Stimulated activated CD8-positive, alpha-beta memory T cell treated with anti-CD3 and anti-CD28 coated beads, Interleukin-4, amount 100 ng/mL, for 4 hours (primary cell): ENCODE measurements at places on chromosomes 4 and X.

GRCh38 chrX:42567268-42567667 lies 210.7 kb downstream of the PPP1R2C start:
- DNase-seq: no peak

GRCh38 chr4:168208957-168209614 lies 109.5 kb downstream of the DDX60 start:
- DNase-seq: no peak

GRCh38 chr4:183175631-183176232 lies 76.7 kb downstream of the WWC2 start:
- no peak for DNase-seq

DNA sequence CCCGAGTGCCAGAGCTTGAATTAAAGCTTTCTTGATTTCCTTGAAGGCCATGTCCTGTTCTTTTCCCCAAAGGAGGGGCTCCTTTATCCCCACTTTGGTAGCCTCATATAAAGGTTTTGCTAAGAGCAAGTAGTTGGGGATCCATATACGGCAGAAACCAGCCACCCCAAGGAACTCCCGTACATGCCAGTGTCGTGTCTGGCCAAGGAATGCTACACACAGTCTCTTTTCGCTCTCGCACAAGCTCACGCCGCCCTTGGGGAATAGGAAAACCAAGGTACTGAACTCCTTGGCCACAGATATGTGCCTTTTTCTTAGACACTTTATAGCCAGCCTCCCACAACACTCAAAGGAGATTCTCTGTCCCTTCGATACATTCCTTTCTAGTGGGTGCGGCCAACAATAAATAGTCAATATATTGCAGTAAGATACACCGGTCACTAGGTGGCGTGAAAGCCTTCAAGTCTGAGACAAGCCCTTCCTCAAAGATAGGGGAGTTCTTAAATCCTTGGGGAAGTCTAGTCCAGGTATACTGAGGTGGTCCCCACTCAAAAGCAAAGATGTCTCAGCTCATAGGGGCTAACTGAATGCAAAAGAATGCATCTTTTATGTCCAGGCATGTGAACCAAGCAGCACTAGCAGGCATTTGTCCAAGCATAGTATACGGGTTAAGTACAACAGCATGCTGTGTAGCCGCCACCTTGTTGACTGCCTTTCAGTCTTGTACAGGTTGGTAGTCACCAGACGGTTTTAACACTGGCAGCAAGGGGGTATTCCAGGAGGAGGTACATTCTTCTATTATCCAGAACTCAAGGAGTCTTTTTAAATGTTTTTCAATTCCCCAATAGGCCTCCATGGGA lies 57.8 kb upstream of the XAGE1B start:
- DNase-seq: no peak

DNA sequence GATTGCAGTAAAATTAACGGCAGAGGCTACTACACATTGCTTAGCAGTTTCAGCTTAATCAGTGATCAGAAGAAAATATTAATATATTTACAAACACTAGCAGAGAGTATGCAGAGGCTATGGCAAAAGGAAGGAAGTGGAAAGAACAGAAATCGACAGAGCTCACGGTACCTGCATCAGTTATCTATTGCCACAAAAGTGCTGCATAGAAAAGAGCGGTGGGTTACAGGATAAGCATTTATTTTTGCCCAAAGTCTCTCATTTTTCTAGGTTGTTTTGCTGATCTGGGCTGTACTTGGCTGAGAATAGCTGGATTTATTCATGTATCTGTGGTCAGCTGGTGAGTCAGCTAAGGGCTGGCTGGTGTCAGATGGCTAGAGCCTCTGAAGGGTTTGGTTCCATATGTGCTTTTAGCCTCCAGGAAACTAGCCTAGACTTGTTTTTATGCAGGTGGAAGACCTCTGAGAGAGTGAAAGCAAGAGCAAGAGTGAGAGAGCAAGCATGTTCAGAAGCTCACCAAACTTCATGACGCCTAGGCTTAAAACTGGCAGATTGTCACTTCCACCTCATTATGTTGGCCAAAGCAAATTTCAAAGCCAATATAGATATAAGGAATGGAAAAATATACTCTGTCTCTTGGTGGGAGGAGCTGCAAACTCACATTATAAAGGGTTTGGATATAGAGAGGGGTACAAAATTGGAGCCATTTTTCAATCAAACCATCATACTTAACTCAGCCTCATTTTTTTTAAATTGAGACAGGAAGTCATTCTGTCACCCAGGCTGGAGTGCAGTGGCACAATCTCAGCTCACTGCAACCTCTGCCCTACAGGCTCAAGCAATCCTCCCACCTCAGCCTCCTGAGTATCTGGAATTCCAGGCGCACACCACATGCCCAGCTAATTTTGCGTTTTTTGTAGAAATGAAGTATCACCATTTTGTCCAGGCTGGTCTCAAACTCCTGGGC lies 153.2 kb upstream of the RPL34 start:
- no peak for DNase-seq

- DNase-seq: no peak
Measured at GRCh38 chr4:185202984-185203485, 765 bp downstream of the CFAP97 start.
